ENCODE measurements at places on chromosomes 2 and 18. TPM values are rescaled to one million over a fixed set of nuclear protein-coding genes. Genes with fewer than 3 reads are reported as not detected.

DNA sequence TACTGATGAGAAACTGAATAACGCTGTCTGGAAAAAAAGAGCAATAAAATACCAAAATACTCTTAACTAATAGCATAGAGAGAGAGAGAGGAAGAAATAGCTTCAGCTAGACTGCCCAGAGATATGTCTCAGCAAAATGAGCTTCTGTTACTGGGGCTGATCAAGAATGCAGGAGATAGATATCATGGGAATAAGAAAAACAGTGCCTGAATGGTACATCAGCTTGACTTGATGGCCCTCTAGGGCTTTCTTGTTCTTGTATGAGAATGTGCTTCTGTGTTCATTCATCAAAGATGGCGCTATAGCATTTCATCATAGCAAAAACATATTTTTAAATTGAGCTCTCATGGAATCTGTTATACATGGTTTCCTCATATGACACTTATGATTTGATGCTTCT, 151.2 kb downstream of the CALCRL start:
- no peak for DNase-seq
- H3K27me3 ChIP-seq = no peaks in the 10 kb centered on the region
- no peak overlapping the region for H3K27ac ChIP-seq
- H3K4me3 ChIP-seq = no peak overlapping the region
- no peaks in the 10 kb centered on the region for H3K4me1 ChIP-seq

DNA sequence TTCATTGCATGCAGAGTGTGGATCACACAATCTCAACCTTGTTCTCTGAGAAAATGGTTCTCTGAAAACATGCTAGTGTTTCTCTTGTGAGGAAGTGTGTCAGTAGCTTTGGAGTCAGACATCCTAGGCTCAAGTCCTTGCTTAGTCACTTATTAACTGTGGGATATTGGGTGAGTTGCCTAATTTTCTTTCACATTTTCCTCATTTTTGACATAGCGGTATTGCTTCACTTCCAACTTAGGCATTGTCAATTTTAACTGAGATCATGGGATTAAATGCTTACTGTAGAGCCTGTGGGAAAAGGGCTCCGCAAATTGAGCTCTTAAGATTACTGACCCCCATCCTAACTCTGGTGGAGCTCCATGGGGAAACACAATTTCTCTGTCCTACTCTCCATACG, 622.2 kb downstream of the CNTNAP5 start:
- peaks cover 3% of the 10 kb centered on the region for H3K36me3 ChIP-seq
- H3K27ac ChIP-seq = no peak overlapping the region
- H3K27me3 ChIP-seq = no peaks in the 10 kb centered on the region
- no peak overlapping the region for H3K4me3 ChIP-seq

DNA sequence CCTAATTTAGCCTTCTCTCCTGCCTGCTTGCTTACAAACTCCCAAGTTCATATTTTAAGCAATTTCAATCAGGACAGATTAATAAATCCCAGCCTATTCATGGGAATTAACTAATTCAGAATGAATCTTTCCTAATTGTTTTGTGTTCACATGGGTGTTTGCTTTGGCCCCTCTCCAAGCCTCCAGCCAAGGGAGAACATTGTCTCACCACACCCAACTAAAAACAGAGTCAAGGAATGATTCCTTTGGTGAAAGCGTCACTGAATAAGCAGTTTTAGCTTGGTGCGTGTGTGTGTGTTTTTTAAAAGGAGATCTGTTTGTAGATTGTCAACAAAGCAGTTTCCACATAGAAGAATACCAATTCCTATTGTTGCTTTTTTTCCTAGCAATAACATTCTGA, 43.0 kb upstream of the DSG1 start:
- H3K36me3 ChIP-seq = no peaks in the 10 kb centered on the region
- H3K4me3 ChIP-seq = no peak overlapping the region
- no peak for DNase-seq
- H3K27ac ChIP-seq = peak overlapping the region; percentile 89

DNA sequence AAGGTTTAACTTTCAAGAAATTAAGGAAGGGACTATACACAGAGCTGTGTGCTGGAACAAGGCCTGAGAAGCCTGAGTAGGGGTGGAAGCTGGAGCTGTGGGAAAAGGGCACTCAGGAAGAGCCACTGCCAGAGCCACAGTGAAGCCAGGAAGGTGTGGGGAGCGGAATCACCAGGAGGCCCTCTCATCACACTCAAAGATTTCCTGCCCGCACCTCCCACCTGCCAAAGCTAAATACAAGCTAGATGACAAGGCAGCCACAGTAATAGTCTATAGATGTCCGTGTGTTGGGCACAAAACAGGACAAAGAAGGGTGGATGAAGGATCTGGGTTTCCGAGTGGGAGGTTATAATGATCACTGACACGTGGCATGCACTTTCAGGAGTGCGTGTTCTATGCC, 126.0 kb downstream of the ZNF532 start:
- peaks cover 8% of the 10 kb centered on the region for H3K36me3 ChIP-seq
- no peak overlapping the region for H3K27ac ChIP-seq
- H3K4me3 ChIP-seq = no peak overlapping the region

DNA sequence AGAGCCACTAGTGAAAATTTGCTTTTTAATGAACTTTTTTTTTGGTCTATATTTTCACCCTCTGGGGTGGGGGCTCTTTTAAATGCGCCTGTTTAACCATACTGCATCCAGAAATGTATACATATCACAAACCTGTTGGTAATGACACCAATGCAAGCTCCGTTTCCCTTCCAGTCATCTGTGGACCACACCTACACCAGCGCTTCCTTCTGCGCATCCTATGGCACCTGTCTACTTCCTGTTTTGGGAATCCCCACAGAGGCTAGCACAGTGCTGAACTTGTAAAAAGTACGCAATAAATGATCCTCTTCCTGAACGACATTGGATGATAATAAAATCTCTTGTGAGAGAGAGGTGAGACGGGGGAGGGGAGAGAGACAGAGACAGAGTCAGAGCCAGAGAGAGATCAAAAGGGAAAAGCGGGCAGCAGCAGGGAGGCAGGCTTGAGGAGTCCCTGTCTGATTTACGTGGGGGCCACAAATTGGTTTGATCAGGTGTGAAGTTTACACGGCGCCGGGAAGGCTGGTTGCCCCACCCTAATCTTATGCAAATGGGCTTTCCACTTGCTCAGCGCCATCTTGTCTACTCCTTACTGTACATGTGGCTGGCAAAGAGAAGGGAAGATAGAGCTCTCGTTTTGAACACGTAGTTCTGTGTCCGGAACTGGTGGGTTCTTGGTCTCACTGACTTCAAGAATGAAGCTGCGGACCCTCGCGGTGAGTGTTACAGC, 38.1 kb upstream of the SLC38A11 start:
- peaks cover 10% of the 10 kb centered on the region for H3K4me1 ChIP-seq
- peaks cover 3% of the 10 kb centered on the region for H3K36me3 ChIP-seq
- no peak overlapping the region for H3K4me3 ChIP-seq
- no peak for DNase-seq

DNA sequence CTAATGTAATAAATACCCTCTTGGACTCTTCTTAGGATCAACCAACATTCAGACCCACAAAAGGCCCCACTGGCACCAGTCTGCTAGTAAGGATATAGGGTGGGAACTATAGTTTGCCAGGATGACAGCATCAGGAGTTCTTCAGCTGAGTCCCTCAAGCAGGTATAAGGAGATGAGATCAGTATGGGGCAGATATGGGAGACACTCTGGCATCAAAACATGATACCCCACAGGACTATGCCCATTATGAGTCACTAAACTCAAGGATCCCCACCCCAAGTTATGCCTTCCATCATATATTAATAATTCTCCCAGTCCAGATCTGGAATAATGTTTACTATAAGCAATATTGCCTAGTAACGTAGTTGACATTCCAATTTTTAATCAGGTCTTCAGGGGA, 83.1 kb upstream of the CCDC141 start:
- no peaks in the 10 kb centered on the region for H3K27me3 ChIP-seq
- peaks cover under 1% of the 10 kb centered on the region for H3K36me3 ChIP-seq
- H3K4me1 ChIP-seq = no peaks in the 10 kb centered on the region
- no peak overlapping the region for H3K4me3 ChIP-seq
- DNase-seq = no peak

- H3K4me3 ChIP-seq = no peak overlapping the region
- no peak for DNase-seq
- peaks cover 8% of the 10 kb centered on the region for H3K4me1 ChIP-seq
- H3K36me3 ChIP-seq = peaks cover 13% of the 10 kb centered on the region
- H3K27ac ChIP-seq = no peak overlapping the region
- no peaks in the 10 kb centered on the region for H3K27me3 ChIP-seq
Measured at GRCh38 chr2:30505500-30506180, 58.6 kb downstream of the LCLAT1 start.

DNA sequence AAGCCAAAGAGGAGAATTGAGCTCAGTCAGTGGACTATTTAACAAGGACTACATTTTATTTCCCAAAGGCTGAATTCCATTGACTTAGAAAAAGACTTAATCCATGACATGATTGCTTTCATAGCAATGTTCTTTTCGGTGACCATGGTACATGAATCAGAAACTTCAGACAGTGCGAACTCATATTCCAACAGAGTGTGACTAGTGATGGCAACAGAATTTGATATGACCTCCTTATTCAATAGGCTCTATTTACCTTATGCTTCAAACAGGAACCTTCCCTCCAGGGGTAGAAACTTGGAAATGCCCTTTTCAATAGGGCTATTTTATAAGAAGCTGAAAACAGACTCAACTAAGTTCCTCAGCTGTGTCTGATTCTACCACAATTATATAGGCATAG, 191.9 kb downstream of the RND3 start:
- H3K36me3 ChIP-seq = peaks cover 3% of the 10 kb centered on the region
- no peak for DNase-seq
- H3K4me3 ChIP-seq = no peak overlapping the region
- peaks cover 12% of the 10 kb centered on the region for H3K4me1 ChIP-seq

DNA sequence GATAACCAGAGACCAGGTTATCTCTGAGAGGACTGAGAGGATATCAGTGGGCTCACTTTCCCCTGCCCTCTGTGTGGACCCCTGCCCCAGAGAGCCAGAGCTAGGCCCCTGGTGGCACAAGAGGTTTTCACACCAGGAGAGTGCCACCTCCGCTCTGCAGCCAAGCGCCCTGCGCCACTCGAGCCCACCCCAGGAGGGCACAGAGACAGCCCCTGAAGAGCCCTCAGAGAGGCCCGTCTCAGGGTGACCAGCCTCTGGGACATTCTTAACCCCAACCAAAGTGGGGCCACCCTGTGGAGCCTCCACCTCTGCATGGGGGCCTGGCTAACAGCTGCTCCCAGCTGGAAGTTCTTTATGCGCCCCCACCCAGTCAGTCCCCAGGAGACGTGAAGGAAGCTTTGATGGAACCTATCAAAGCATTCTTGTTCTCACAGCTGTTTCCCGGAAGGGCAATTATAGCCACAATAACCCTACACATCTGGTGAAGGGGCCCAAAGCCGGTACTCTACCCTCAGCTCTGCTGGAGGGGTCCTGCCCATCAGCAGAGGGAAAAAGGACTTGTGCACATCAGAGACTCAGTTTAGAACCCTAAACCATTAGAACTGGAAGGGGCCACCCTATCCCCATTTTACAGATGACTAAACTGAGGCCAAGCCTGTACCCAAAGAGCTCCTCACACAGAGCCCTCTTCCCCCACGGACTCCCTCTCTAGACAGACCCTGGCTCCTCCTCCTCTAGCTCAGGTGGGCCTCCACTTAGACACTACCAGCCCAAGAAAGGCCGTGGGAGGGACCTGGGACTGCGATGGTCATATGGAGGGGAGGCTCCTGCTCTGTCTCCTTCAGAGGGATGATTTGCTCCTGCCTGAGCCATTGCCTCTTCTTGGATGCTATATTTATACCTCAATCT, 101.1 kb downstream of the ZFP36L2 start:
- H3K27me3 ChIP-seq = peaks cover 9% of the 10 kb centered on the region
- no peak overlapping the region for H3K27ac ChIP-seq
- H3K4me3 ChIP-seq = no peak overlapping the region
- no peak for DNase-seq

- no peak for DNase-seq
- H3K27me3 ChIP-seq = peaks cover 23% of the 10 kb centered on the region
- H3K27ac ChIP-seq = no peak overlapping the region
Measured at GRCh38 chr18:933082-933481, 28.4 kb downstream of the ADCYAP1 start.

- H3K36me3 ChIP-seq = peaks cover 1% of the 10 kb centered on the region
- peaks cover 11% of the 10 kb centered on the region for H3K4me1 ChIP-seq
- H3K27ac ChIP-seq = no peak overlapping the region
- DNase-seq = no peak
- H3K27me3 ChIP-seq = peaks cover 78% of the 10 kb centered on the region
Measured at GRCh38 chr2:172072303-172072702, 13.0 kb upstream of the DLX1 start.

DNA sequence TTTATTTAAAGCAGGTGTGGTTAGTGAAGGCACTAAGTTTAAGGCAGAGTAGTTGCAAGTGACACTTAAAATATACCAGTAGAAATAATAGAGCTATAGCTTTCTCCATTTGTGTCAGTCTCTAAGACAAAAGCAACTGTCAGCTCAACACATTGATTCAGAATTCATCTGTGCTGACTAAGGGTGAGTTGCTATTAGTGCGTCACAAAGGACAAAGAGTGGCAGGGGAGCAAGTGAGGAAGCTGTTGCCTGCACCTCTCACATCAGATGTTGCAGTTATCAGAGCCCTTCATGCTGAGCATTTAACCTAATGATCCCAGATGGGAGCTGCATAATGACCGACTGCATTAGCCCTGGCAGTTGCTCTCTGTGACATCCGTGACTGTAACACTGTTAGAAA, 138.6 kb downstream of the DTNA start:
- H3K36me3 ChIP-seq = peaks cover 9% of the 10 kb centered on the region
- no peak for DNase-seq
- no peaks in the 10 kb centered on the region for H3K27me3 ChIP-seq
- H3K4me3 ChIP-seq = no peak overlapping the region
- no peak overlapping the region for H3K27ac ChIP-seq

DNA sequence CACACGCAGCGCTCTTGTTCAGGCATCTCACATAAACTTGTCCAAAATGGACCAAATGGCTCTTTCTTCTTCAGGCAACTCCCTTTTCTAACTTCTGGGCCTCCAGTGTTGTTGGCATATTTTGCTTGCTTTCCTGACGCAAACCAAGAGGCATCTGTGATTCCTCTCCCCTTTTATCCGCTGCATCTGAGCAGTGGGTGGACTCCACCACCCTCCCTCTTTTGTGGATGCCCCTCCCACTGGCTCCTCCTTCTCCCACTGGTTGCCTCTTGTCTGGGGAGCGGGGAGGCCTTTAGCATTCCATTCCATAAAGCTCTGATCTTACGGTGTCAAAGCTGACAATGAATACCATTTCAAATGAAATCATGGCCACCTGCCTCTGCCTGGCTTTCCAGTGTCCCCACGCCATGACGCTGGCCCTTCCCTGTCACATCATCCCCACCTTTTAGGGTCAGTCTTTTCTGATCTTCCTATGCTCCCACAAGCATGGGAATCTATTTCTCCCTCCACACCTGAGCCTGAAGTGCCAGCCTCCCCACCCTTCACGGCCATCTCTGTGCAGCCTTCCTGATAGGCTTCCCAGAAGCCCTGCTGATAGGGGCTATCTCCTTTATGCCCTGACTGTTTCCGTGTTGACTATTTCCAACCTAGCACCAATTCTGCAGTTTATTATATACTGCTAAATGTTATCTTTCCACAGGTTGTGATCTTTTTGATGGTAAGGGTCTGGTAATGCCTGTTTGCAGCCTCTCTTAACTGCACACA, 51.5 kb downstream of the RPL37A start:
- H3K36me3 ChIP-seq = no peaks in the 10 kb centered on the region
- H3K27me3 ChIP-seq = peaks cover 11% of the 10 kb centered on the region
- no peak for DNase-seq
- no peak overlapping the region for H3K27ac ChIP-seq
- no peak overlapping the region for H3K4me3 ChIP-seq
- peaks cover 4% of the 10 kb centered on the region for H3K4me1 ChIP-seq

C2orf80 gene
- not detected for total RNA-seq

RASGRP3 gene
- total RNA-seq = not detected

APCDD1 gene
- 10.9 TPM for total RNA-seq

COLEC11 gene
- total RNA-seq = not detected

KCNK3 gene
- 1.2 TPM for total RNA-seq
